Activated CD4-positive, CD25-positive, alpha-beta regulatory T cell treated with anti-CD3 and anti-CD28 coated beads, Interleukin-2, amount 50 U/mL, for 24 hours (primary cell): ENCODE measurements at places on chromosomes 16 and 17.
A peak's percentile ranks its signal among the peaks of the same experiment; 100 is the strongest.

DNA sequence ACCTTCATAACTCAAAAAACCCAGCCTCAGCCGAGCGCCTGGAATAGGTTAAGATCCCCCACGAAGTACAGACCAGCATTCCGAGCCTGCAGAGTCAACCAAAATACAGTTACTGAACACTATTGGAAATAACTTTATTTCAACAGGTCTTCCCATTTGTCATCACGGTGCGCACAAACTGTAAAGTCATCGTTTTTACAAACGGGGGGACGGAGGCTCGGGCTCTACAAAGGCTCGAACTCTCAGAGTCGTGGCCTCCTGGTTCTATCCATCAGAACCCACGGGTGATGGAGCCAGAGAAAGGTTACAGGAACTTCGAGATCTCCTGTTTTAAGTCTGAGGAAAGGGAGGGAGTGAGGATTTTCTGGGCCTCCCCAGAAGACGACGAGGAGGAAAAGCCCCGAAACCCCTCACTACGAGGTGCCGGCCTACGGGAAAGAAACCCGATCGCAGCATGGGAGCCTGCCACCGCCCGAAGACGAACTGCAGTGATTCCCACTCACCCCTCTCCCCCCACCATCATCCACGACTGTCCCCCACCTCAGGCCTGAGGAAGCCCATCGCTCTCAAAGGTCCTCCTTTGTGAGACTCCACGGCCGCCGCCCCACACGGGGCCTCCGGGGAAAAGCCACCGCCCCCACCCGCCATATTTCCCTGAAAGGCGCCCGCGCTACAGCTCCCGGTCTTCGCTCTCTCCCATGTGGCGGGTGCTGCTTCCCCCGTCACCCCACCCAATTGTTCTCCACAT is 917 bp downstream of the YWHAE start:
- peak; percentile 19 for ATAC-seq

DNA sequence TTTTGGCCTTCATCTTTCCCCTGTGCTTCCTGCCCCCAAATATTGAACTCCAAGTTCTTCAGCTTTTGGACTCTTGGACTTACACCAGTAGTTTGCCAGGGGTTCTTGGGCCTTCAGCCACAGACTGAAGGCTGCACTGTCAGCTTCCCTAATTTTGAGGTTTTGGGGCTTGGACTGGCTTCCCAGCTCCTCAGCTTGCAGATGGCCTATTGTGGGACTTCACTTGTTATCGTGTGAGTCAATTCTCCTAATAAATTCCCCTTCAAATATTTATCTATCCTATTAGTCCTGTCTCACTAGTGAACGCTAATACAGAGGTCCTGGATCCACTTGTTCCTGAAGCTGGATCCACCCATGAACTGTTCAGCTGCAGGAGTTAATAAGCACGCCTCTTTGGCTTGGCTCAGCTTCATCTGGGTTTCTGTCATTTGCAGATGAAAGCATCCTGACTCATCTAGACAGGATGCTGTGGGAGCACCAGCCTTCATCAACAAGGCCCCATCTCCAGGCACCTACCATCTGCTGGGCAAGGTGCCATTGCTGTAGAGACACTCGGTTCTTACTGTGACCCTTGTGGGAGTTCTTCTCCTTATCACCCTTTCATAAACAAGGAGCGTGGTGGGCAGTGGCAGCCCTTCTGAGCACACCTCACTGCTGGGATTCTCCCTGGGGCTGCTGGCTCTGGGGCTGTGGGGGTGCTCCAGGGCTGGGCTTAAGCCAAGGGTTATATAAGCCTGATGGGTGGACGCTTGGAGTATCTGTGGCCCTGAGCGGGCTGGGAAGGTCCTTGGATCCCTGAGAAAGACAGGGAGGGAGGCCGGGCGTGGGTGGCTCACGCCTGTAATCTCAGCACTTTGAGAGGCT is 23.1 kb downstream of the LAT start:
- peak; percentile 95 for ATAC-seq

DNA sequence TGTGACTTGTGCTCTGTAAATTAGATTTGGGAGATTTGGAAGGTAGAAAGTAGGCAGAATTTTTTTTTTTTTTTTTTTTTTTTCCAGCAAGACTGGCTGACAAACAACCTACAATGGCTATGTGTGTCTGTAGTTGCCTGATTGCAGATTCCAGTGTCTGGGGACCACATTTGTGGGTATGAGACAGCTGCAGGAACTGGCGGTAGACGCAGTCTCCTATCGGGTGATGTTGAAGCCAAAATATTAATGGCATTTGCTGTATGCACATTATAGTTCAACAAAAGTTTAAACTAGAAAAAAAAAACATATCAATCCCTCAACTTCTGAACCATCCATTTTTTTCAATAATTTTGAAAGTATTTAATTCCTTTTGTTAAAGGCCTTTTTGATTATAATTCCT is 665.2 kb downstream of the TOX3 start:
- ATAC-seq, result no peak

DNA sequence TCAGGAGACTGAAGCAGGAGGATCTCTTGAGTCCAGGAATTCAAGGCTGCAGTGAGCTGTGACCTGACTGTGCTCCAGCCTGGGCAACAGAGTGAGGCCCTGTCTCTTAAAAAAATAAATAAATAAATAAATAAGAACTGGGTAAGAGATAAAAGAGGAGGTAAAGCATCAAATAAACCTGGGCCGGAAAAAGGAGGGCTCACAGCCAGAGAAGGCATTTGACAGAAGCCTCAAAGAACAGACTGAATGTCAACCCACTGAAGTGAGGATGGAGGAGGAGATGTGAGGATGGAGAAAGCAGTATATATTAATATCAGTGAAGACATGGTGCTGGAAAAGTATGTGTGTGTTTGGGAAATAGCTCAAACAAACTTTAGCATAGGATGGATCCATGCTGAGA is 6.1 kb downstream of the NOG start:
- no peak for ATAC-seq

- ATAC-seq, result no peak
These were observed 7.7 kb downstream of the PRKAR1A start for GRCh38 chr17:68519911-68520310.

DNA sequence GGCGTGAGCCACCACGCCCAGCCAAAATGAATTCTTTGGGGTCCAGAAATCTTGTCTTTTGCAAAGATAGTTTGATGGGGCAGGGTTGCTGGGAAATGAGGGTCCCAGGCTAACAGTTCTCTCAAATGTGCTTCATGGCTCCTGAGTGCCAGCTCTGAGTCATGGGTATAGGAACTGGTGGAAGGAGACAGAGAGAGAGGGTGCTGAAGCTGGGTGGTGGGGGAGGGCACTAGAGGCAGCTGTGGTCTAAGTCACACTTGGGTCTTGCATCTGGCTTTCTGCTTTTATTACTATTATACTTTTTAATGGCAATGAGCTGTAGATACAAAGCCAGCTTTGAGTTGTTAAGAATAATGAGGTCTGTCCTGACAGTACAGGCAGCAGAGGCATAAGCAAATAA is 54.6 kb downstream of the PRKCA start:
- ATAC-seq, result no peak

- ATAC-seq, result no peak
These were observed 4.8 kb downstream of the TBC1D16 start for GRCh38 chr17:80030730-80031410.

DNA sequence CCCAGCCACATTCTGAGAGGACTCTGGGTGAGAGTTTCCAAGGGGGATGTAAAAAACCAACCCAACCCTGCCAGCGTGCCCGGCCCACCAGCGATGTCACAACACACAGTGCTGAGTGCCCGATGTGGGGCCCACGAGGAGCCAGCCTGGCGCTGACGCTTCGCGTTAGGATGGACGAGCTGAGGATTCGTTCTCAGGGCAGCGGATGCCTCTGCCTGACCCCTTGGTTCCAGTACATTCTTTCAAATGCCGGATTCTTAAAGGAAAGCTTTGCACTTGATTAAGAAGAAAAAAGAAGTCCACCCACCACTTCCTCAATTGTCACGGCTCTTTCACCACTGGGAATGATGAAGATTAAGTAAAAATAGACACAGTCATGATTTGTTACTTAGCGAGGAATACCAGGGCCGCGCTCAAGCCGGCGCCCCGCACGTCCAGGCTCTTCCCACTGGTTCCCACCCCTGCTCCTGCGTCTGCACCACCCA is 79.4 kb downstream of the IRF8 start:
- ATAC-seq, result no peak

DNA sequence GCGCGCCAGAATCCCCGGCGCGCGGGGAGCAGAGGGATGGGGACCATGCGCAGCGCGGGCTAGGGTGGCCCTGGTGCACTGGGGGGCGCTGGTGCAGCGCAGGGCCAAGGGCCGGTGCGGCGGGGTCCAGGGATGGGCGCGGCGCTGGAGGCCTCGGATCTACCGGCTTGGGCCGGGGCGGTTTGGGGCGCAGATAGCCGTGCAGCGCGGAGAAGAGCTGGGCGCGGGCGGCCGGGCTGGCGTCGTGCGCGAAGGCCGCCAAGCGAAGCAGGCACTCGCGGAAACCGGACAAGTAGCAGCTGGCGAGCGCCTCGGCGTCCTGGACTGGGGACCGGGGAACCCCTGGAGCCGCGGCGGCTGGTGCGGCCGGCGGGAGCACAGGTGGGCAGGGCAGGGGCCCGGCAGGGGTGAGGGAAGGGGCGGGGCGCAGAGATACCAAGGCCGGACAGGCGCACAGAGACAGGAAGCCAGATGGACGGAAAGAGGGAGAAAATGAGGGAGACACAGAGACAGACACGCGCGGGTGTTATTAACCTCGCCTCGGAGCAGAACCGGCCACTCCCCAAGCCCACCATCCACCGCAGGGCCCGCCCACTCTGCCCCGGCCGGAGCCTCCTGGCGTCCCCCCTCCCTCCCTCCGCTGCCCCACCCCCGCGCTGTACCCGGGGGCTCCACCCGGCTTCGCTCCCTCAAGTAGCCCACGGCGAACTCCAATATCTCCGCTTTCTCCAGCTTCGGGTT is 2.1 kb downstream of the HES7 start:
- no peak for ATAC-seq

GRCh38 chr17:50603340-50603739 is 31.3 kb upstream of the ABCC3 start:
- ATAC-seq, result no peak

- peak; percentile 48 for ATAC-seq
These were observed 10.7 kb upstream of the ZNF19 start for GRCh38 chr16:71499775-71500364.

DNA sequence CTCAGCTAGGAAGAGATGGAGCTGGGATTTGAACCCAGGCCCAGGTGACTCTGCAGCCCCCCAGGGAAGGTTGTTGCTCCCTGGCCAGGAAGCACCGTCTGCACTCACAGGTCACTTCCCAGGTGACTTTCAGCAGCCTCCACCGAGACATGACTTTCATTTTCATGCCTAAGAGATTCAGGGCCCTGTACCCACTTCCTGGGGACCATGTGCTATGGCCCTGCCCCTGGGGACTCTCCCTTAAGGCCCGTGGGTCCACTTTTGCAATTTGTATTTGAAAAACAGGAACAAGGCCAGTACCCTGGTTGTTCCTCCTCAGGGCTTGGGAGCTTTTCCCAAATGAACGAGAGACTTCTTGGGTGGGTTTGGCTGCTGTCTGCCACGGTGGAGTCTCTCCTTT is 191.0 kb downstream of the IRF8 start:
- no peak for ATAC-seq

GRCh38 chr16:76854234-76854633 is 336.8 kb upstream of the MON1B start:
- no peak for ATAC-seq

- ATAC-seq, result no peak
These were observed 483.0 kb downstream of the SLC39A11 start for GRCh38 chr17:72609501-72609900.

DNA sequence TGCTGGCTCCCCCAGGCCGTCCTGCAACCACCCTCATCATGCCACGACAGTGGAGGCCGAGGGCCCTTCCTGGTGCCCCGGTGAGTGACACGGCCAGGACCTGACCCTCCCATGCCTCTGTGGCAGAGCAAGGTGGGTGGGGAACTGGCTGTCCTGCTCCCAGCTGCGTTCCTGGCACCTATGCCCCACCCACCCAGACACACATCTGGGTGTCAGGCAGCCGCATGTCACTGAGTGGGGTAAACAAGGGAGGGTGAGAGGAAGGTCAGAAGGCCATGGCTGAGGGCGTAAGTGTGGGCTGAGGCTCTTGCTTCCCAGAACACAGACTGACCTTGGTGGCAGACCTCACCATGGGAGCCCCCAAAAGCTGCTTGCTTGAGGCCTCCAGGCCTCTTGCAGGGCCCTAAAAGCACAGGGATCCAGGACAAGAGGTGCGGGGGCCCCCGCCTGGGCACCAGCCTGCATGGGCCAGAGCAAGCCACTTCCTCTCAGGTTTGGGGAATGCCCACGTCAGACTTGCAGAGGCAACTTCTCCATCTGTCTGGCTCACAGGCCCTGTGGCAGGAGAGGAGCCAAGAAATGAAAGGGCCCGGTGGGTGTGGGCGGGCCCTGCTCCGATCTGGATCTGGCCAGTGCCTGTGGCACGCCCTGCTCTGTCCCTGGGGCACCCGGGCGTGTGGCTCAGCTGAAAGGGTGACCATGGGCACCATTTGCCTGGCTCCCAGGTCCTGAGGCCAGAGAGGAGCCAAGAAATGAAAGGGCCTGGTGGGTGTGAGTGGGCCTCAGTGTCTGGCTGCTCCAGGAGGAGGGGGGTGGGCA is 3.9 kb upstream of the CCDC57 start:
- peak; percentile 40 for ATAC-seq

- no peak for ATAC-seq
These were observed 15.0 kb upstream of the RAI1 start for GRCh38 chr17:17666111-17666714.

DNA sequence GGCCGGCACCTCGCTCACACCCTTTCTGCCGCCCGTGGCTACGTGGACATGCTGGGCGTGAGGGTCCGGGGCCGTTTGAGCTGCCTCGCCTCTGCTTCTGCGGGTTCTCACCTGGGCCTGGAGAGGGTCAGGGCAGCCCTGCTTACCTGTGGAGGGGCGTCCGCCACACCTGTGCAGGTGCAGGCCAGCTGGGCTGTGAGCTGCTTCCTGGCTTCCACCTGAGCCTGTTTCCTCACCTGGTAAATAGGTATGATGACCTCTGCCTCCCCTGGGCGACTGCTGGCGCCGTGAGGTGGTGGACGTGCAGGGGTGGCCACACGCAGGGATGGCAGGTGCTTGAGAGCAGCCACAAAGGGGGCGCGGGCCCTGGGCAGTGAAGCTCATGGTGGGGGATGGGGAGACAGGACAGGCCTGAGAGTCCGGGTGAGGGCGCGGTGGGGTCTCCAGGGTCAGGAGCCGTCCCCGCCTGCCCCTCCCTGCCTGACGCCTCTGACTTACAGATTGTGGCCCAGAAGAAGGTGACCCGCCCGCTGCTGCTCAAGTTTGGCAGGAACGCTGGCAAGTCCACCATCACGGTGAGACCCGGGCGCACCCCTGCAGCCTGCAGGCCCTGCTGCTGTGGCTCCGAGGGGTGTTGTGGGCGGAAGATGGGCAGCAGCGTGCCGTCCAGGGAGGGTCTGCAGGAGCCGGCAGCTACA is 7.8 kb downstream of the CPNE7 start:
- no peak for ATAC-seq

GRCh38 chr17:9051561-9051960 is 30.3 kb downstream of the NTN1 start:
- no peak for ATAC-seq

GRCh38 chr17:77419547-77420094 is 278.9 kb downstream of the SEC14L1 start:
- ATAC-seq, result no peak

DNA sequence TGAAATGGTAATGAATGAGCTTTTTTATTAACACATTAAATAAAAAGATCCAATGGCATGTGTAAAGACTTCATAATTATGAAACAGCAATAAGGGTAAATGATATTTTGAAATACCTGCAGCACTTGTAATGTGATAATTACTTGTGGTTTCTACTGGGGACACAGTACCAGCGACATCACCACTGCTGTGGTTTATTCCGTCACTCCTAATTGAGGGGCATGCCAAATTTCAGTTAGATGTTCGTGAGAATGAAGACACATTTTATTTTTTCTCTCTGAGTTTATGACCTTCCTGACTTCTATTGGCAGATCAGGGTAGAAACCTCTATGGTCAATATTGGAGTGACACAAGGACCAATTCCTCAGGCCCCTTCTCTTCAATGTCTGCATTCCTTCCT is 131.9 kb upstream of the XYLT1 start:
- ATAC-seq, result no peak
